Activated B cell treated with CpG ODN at 0.5 μM for 24 hours (primary cell): ENCODE measurements at places on chromosomes 4 and X.

GRCh38 chr4:41285864-41286235, 29.1 kb downstream of the UCHL1 start:
- no peak for DNase-seq

- no peak for DNase-seq
Measured at GRCh38 chr4:89753601-89754066, 83.3 kb downstream of the SNCA start.

GRCh38 chr4:145071560-145071959, 26.4 kb downstream of the ANAPC10 start:
- no peak for DNase-seq

DNA sequence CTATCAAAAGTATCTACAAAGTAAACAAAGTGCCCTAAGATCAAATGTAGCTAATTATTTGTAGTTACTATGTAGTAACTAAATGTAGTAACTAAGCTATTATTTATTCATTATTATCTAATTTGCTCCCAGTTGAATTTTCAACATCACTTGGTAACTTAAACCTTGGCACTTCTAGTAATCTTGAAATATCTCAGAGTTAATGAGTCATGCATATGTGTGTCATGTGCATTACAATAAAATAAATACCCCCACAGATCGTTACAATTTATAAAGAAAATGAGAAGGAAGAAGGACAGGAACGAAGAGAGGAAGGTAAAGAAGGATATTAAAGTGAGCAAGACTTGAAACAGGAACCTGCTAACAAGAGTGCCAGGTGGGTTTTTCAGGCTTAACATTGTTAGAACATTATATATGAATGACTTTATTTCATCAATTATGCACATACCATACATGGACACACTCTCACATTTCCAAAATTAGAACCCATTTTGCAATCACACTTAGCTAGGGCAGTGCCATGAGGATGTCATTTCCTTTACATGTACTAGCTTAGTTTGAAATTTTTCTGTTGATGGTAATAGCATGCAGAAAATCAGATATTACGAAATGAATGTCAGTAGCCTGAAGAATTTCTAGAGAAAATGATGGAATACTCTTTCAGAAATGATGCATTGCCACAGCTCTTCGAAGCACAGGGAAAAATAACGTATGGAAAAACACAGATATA, 1670.4 kb upstream of the AGA start:
- no peak for DNase-seq

DNA sequence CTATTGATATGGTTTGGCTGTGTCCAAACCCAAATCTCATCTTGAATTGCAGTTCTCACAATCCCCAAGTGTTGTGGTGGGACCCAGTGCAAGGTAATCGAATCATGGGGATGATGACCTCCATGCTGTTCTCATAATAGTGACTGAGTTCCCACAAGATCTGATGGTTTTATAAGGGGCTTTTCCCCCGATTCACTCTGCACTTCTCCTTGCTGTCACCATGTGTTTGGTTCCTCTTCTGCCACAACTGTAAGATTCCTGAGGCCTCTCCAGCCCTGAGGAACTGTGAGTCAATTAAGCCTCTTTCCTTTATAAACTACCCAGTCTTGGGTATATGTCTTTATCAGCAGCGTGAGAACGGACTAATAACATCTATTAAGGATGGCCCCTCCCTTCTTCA, 68.8 kb downstream of the FBXW7 start:
- no peak for DNase-seq

DNA sequence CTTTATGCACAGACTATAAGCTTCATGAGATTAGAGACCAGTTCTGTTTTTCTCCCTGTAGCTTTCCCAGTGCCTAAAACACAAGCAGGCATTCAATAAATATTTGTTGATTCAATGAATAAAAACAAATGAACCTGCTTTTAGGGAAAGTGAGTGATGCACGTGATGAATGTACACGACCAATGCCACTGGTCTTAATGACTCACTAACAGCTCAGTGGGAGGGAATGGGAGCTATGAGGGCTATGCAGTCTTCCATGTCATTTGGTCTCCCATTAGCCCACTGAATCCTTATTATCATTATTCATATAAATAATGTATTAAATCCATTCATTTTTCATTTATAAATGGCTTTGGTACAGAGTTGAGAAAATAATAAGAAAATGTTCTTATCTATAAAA, 247.4 kb downstream of the FBXO8 start:
- DNase-seq: no peak

- no peak for DNase-seq
Measured at GRCh38 chr4:121140716-121141460, 23.2 kb downstream of the TNIP3 start.
